ENCODE measurements at places on chromosomes 2 and 18.

DNA sequence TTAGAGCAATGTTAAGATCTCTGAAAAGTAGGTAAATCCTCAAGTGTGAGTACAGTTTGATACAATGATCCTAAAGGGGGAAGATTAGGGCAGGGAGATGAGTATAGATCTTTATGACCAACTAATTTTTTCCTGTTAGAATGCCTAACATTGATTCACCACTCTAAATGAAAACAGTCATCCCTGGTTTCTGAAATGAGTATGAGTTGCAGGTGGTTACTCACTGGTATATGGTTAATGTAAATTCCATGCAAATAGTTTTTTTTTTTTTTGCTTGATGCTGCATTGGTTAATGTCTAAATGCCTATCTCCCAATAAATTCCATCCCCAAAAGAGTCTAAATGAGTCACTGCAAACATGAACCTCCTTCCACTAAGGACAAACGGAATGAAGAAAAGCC lies 55.0 kb upstream of the SERPINB2 start:
- DNase-seq = no peak

DNA sequence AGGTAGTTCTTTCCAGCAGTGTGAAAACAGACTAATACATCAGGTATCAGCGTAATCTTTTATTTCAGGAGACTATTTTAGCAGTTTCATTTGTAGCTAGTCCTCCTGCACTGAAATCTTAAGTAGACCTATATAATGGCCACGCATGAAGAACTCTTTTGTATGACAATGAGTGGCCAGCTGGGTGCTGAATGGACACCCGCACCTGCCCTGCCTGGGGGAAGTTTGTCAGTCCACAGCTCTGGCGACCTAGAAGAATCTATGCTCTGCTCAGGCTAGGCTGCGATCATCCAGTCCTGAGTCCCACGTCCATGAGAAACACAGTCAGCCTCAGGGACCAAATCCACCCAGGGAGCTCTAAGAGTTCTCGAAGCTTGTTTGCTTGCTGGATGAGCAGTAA lies 709.2 kb upstream of the ID2 start:
- DNase-seq = no peak

- DNase-seq = no peak
Observed at GRCh38 chr2:177588671-177589070, 196.1 kb downstream of the AGPS start.

DNA sequence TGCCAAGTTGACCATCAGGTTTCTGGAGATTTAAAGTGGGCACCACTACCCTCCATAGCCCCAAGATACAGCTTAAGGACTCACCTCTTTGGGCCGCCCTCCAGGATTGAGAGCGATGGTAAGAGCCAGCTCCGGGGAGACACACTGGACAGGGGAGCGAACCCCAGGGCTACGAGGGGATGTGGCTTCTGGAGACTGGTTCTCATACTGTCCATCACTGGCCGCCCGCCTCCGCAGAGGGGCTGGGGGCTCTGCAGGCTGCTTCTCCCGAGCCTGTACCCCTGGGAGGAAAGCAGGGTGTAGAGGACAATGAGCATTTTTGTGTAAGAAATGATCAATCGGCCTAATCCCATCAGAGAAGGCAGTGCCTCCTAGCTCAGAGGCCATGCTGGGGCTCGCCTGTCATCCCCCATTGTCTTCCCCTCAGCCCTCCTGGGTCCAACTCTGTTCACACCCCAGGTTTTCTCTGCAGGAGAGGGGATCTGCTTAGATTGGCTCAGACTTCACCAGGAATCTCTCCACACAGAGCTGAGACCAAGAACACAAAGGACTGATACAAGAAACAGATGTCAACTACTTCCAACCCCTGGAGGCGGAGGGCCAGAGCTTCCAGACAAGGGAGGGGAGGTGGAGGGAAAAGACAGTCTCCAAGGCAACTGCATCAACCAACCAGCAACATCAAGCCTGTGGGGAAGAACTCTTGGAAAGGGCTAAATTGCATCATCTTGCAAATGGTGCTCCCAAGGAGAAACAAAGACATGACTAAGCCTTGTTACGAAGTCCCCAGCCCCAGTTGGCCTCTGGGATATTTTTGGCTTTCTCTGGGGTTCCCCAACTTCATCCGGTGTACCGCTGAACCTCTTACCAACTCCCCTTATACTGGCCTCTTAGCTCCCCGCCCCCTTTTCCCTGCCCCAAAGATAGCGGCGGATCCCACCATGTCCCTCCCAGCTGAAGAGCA lies 166.6 kb downstream of the TNS1 start:
- DNase-seq = no peak

GRCh38 chr2:105102963-105103421 lies 65.1 kb downstream of the MRPS9 start:
- DNase-seq = peak; percentile 22

DNA sequence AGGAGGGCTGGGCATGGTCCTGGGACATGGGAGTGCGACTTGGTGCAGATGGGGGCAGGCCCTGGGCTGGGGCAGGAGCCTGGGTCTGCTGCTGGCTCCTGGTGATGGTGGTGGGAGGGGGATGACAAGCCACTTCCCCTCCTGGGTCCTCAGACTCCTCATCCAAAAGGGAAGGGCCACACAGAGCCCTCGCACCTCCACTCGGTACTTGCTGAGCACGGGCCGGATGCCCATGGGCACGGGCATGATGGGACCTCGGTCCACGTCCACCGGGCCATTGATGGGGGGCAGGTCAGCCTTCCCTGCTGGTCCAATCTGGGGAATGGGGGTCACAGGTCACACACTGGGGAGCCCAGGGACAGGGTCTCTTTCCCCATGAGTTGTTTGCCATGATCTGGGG lies 4.1 kb downstream of the OTOF start:
- no peak for DNase-seq

- no peak for DNase-seq
Observed at GRCh38 chr2:18544171-18544570, 16.3 kb downstream of the RDH14 start.

DNA sequence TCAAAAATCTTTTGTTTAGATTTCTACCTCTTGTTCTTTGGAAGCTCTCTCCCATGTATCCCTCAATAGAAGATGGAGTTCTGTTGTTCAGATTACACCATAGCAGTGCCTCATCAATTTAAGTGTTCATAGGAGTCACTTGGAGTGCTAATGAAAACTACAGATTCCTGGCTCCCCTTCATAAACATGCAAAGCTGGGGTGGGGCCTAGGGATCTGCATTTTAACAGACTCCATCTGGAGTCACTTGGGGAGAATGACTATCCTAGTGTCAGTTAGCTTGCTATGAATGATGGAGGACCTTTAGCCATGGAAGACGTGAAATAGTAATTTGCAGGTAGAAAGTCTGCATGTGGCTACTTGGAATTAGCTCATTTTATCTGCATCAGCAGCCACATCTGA lies 105.4 kb downstream of the RGPD3 start:
- DNase-seq = no peak

- DNase-seq = no peak
Observed at GRCh38 chr2:238564286-238564920, 137.7 kb downstream of the ASB1 start.

DNA sequence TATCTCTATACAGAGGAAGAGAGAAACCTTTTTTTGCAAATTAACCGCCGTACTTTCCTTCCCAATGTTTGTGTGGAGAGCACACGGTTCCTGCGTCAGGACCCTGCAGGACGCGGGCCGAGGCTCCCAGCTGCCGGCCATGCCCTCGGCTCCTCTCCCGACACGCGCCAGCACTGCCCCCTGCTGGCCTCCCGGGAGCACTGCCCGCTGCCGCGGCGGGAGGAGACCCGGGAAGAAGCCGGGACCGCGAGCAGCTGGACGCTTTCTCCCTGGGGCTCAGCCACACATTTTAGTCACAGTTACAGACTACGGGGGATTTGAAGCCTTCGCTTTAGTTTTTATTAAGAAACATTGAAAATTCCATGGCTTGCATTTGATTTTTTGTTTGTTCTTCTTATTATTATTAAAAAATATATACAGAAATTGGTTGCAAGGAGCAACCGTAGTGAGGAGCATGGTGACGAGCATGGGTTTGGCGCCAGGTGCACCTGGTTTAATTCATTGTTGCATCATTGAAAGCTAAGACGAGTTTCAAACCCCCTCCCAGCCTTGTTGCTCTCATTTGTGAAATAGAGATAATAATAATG lies 401.2 kb downstream of the GALR1 start:
- DNase-seq = peak; percentile 76

GRCh38 chr2:11652553-11652952 lies 17.4 kb downstream of the NTSR2 start:
- DNase-seq = no peak
